ENCODE measurements at places on chromosomes 12 and 14.

DNA sequence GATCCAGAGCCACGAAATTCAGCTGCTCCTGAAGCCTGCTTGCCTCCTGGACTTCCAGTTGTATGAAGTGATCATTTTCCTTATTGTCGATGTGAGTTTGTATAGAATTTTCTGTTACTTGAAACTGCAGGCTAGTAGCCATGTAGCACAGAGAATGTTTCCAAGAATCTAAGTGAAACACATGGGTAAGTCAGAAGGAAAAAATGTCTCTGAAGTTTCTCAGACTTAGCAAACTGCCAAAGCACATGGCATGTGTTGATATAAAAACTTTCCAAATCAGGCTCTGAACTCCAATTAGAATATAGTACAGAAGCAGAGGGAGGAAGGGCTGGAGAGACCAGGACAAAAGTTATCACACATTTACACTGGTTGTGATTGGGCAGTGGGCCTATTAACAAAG, 9.8 kb upstream of the PCNX1 start:
- DNase-seq = no peak

DNA sequence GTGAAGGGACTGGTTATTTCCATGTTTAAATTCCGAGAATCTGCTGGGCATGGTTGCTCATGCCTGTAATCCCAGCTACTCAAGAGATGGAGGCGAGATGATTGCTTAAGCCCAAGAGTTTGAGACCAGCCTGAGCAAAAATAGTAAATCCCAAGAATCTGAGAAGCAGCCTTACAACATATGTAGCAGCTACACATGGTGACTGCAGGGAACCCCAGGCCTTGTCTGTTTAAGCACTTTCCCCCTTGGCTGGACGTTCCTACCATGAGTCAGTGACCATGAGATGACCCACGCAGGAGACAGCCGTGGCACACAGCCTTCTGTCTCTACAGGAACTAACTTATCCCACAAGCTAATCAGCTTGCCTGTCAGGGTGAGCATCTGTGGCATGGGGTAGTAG, 5.5 kb upstream of the SLC24A4 start:
- no peak for DNase-seq

DNA sequence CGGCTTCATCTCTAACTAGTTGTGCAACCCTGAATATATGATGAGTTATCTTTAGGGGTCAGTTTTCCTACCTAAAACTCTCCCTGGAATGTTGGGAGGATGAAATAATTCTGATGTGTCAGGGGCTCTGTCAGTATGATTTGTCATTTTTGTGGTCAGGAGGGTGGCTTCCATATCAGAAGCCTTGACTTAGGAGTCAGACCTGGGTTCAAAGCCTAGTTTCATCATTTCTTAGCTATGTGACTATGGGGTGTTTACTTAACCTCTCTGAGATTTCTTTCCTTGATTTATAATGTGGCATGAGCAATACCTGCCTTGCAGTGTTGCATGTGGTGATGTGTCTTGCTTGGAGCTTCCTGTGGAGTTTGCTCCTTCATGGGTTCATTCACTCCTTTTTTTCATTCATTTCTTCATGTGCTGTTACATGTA, 146.8 kb downstream of the CHST11 start:
- no peak for DNase-seq

- no peak for DNase-seq
Observed at GRCh38 chr12:117321572-117321971, 39.9 kb downstream of the NOS1 start.

- no peak for DNase-seq
Observed at GRCh38 chr14:24944800-24945199, 105.1 kb downstream of the STXBP6 start.

- no peak for DNase-seq
Observed at GRCh38 chr12:49800421-49801140, 27.6 kb downstream of the NCKAP5L start.

DNA sequence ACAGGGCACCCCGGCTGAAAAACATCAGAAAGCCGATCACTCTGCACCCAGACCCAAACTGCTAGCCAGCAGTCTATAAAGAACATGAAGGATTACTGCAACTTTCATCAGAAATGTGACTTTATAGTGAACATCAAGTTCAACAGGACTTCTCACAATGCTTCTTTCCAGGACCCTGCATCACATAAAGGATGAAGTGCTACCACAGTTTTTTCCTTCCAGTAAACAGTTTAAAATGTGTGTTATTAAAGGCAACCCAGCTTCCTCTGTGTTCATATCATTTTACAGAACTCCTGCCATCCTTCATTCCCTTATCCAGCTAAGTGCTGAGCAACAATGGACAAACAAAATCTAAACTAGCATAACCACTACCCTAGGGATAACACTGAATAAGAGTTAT, 280.3 kb upstream of the DIO2 start:
- DNase-seq = no peak

GRCh38 chr12:75585330-75585729, 73.9 kb upstream of the KRR1 start:
- DNase-seq = no peak

GRCh38 chr12:54140588-54141388, 48.0 kb downstream of the SMUG1 start:
- no peak for DNase-seq

DNA sequence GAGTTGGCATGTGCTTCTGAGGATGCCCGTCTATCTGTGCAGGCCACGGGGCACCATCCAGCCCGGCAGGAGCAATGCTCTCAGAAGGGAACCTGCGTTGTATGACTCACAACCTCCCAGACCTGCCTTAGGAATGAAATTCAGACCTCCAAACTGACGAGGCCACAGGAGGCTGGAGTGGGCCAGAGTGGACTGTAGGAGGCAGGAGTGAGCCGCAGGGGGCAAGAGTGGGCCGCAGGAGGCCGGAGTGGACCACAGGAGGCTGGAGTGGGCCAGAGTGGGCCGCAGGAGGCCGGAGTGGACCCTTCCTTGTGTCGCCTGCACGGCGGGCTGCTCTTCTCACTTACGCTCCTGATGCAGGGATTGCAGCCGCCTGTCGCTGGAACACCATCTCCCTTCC, 11.1 kb upstream of the FBRSL1 start:
- no peak for DNase-seq

DNA sequence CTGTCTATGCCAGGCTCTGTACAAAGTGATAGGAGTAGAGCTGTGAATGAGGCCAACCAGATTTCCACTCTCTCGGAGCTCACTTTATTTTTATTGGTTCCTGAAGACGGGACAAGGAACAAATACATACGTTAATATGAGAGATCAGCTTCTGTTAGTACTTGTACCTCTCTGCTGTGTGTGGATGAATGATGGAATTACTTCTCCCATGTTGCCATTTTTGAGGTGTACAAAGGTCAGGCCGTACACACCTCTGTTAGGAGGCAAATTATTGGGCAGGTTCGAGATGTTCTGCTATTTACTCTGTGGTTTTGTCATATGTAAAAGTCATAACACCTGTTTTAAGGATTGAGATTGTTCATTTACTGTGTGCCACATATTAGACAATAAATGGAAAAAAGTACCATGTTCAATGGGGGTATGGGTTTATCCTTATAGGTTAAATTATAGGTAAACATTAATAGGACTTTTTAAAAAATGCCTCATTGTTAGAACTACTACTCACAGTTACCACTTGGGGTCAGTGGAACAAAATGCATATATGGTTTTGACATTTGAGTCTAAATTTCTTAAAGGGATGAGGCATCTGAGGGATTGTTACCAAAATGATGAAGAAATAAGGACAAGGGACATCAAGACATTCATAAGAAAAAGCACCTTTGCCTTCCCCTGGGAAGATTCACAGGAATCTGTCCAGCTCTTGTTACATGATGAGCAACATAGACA, 26.9 kb downstream of the WBP11 start:
- DNase-seq = no peak

- DNase-seq = peak; percentile 92
Observed at GRCh38 chr14:21308479-21309237, 28.8 kb downstream of the RPGRIP1 start.

DNA sequence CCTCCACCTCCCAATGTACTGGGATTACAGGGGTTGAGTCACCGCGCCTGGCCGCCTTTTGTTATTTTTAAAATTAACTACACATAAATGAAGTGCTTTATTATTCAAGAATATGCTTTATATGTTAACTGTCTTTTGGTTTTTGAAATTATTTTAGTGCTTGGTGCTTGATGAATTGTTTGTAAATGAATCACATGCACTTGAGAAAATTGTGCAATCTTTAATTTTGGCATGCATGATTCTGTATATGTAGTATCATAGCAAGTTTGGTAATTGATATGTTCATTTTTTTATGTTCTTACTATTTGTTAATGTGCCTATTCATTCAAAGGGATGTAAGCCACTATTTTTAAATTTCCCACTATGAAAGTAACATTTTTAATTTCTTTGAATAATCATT, 440.9 kb downstream of the NAV3 start:
- no peak for DNase-seq

DNA sequence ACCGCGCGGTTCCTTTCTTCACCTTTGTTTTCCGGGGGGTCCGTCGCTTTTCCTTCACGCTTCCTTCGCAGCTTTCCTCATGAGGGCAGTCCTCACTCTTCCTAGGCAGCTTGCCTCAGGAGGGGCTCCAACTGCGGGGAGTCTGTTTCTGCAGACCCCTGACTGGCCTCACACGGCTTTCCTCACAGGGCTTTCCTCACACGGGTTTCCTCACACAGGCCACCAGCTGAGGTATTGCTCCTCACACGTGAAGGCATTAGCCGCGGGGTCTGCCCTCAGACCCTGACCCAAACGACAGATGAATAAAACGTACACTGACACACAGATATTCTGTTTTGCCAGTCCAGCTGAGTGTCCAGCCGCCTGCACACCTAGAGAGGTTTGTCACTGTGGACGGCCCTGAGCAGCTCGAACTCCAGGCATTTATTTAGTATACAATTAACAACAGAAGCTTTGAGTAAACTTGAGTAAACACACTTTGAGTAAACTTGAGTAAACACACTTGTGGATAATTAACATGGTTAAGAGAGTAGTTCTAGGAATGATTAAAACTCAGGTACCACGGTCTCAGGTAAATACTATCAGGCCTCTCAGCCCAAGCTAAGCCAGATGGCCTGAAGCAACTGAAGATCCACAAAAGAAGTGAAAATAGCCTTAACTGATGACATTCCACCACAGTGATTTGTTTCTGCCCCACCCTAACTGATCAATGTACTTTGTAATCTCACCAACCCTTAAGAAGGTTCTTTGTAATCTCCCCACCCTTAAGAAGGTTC, 16.1 kb upstream of the LYZ start:
- DNase-seq = no peak

GRCh38 chr14:44712024-44712815, 205.1 kb upstream of the FSCB start:
- peak; percentile 83 for DNase-seq

- DNase-seq = no peak
Observed at GRCh38 chr12:81365284-81365683, 287.4 kb downstream of the ACSS3 start.

DNA sequence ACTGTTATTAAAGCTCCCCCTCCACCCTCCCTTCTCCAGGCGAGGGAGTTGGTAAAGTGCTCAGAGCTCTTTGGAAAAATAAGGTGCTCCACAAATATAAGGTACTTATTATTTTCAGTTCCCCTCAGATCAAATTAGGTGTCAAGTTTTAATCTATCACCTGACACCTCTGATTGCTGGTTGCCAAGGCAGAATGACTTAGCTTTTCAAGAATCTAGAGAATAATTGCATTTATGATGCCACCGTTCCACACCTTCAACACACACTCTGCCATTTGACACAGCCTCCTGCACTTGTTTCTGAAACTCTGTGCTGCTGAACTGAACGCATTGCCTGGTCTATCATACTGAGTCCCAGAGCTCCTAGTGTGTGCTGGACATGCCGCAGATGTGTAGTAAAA, 128.6 kb downstream of the CRACR2A start:
- no peak for DNase-seq

DNA sequence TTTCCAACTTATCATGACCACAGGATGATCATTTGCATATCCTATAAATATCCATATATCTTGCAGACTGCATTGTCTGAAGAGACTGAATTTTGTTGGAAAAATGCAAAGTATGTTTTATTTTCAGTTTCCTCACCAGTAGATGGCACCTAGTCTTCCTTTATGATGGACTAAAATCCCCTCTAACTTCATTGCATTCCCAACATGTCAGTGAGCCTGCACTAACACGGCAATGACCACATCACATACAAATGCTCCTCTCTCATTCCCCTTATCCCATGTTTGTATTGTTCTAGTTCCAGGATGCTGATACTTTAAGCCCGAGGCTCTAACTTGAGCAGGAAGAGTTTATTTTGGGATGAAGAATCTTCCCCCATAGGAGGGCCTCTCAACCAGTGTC, 24.7 kb upstream of the MYBPC1 start:
- DNase-seq = no peak

DNA sequence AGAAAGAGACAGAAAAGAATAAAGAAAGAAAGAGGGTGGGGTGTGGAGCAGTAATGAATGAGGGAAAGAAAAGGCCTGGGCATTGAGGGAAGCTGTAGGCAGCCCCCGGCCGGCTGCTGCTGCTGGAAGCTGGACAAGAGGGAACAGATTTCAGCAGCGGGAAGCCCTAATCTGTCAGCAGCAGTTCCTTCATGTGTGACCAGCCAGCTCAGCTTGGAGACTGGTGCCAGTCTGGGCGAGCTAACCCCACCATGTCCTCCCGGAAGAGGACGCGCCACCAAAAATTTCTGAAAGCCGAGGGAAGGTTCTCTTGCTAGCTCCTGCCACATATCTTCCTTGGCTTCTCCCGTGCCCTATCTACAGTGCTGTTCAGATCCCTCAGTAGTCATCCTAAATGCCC, 236.8 kb downstream of the GRIN2B start:
- no peak for DNase-seq

DNA sequence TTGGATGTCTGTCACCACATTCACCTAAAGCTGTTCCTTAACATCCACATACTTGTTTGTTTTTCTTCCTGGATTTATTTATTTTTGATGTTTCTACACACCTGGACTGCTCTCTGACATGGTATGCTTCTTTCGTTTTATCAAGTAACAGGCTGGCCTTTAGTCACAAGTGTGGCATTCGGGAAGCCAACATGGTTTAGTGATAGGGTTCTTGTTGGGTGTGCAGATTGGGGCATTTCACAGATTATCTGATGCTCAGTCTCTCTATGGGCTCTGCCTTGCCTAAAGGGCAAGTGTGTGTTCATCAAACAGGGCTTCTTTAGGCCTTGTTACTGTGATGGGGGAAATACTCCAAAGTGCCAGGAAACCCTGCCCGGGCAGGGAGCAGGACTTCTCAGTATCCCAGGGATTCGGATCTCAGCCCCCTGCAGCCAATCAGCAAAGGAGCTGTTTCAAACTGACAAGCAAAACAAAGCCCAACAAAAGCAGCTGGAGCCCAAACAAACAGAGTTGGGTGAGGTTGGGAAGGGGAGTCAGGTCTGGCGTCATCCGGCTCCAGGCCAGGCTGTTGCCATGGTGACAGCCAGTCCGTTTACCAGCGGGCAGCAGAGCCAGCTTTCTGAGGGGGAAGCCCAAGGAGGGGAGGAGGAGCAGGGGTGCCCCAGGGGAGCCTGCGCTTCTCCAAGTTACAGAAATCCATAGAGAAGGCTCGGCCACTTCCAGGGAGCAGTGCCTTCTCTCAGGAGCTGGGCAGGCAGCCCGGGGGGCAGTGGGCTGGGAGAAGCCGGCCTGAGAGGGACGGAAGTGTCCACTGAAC, 31.9 kb downstream of the FOS start:
- DNase-seq = no peak
